ENCODE measurements at places on chromosomes 4 and X.

DNA sequence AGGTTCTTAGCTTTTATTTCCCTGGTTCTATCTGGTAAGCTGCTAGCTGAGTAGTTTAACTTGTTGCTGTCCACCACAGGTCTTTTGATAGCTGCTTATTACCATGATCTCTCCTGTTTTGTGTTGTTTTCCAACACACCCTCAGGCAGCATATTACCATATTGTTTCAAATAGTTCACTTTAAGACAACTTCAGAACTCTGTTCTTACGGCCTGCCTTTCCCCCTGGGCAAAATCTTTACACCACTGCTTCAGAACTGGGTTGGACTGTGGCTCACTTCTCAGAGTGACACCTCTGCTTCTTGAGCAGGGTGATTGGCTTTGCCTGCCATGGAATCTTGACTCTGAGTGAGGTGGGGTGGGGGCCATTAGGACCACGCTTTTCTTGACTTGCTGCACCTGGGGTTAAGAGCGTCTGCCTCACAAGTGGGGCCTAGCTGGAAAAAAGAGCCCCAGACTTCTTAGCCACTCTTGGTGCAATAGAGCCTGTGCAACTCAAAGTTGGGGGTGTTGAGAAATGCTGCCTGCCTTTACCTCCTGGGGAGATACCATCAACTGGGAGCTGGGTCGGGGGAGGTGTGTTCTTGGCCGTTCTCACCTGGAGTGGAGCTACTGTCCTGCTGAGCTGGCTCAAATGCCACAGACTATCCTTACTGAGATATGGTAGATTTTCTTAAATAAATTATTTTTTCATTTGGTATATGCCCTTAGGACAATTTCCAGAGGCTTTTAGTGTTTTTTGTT is 23.4 kb downstream of the USP9X start:
- DNase-seq: no peak

DNA sequence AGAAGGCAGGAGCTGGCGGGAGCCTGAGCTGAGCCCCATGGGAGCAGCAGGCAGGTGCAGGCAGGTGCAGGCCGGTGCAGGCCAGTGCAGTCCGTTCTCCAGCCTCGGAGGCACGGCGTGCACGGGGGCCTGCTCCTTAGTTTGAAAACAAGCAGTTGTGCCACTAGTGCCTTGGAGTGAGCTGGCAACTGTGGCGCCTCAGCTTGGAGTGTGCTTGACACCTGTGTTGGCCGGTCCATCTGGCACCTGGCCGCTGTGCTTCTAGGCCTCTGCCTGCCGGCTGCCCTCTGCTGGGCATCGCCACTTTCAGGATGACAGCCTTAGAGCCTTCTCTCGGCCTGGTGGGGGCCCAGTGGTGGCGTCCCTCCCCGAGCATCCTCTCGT is 47.9 kb downstream of the RGS12 start:
- DNase-seq: no peak

DNA sequence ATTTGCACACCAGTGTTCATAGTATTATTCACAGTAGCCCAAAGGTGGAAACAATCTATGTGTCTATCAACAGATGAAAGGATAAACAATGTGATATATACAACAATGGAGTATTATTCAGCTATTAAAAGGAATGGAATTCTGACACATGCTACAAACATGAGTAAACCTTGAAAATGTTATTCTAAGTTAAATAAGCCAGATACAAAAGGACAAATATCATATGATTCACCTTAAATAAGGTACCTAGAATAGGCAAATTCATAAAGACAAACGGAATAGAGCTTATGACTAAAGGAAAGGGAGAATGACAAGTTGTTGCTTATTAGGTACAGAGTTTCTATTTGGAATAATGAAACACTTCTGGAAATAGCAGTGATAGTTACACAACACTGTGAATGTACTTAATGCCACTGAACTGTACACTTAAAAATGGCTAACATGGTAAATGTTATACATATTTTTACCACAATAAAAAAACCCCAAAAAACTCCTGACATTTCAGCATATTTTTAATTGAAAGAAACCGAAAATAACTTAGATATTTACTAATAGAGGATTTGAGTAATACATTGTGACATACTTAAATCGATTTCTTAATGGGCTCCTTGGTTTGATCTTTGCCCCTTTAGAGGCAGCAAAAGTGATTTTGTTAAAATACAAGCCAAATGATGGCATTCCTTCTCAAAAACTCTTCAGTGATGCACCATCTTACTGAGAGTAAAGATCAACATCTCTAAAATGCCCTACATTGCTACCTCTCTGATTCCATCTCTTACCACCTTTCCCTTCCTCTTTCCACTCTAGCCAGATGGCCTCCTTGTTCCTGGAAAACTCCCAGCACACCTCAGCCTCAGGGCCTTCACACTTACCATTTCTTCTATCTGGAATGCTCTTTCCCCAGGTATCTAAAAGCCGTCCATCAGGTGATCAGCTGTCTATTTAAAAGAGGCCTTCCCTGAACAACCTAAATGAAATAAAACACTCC is 8.6 kb upstream of the CYP2U1 start:
- no peak for DNase-seq

DNA sequence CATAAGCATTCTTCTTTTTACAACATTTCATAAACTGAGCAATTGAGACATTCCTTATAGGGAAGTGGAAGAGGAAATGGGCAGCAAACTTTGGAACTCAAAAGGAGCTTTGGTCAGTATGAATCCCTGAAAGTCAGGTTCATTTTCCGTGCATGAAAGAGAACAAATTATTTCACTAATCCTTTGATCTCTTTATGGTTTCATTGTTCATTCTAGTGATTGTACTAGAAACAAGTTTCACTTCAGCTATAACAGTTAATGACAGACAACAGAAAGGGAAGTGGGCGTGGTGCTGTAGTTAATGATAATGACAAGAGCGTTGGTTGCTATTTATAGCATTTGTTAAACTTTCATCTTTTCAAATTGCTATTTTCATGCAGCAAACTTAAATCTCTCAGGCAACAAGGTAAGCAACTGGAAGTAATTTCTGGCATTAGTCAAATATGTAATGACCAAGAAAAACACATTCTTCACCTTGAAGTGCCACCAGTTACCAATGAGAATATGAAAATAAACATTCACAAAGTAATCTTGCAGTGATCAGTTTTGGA is 98.4 kb downstream of the AREG start:
- DNase-seq: no peak

GRCh38 chr4:1412376-1413203 is 6.3 kb upstream of the NKX1-1 start:
- no peak for DNase-seq

DNA sequence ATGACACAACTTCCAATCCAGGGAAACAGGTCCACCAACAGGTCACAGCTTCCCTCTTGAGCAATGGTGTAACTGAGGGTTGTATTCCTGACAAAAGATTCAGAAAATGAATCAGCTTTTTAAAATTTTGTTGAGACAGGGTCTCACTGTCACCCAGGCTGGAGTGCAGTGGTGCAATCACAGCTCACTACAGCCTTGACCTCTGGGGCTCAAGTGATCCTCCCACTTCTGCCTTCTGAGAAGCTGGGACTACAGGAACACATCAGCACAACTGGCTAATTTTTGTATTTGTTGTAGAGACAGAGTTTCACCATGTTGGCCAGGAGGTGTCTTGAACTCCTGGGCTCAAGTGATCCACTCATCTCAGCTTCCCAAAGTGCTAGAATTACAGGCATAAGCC is 43.7 kb downstream of the SAT1 start:
- DNase-seq: no peak

DNA sequence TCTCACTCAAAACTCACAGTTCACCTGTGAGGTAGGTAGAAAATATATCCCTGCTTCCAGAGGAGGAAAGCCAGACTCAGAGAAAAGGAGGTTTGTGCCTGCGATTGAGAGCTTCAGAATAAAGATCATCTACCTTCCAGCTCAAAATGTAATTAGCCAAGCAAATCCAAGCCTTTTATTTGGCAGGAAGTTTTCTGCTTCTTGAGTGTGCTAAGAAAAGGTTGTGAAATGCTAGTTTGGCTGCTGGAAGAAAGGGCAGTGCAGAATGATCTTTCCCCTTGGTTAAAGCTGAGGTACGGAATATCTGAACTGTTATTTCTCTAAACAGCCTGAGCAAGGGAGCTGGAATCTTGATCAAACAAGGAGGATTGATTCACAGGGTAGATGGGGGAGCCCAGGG is 59.7 kb upstream of the VCX3B start:
- DNase-seq: no peak

- peak; percentile 87 for DNase-seq
These were observed 421 bp downstream of the MECP2 start for GRCh38 chrX:154097003-154097588.

- no peak for DNase-seq
These were observed 502 bp downstream of the HNRNPDL start for GRCh38 chr4:82429728-82430192.

GRCh38 chr4:96744676-96745075 is 904.8 kb downstream of the PDHA2 start:
- DNase-seq: no peak

DNA sequence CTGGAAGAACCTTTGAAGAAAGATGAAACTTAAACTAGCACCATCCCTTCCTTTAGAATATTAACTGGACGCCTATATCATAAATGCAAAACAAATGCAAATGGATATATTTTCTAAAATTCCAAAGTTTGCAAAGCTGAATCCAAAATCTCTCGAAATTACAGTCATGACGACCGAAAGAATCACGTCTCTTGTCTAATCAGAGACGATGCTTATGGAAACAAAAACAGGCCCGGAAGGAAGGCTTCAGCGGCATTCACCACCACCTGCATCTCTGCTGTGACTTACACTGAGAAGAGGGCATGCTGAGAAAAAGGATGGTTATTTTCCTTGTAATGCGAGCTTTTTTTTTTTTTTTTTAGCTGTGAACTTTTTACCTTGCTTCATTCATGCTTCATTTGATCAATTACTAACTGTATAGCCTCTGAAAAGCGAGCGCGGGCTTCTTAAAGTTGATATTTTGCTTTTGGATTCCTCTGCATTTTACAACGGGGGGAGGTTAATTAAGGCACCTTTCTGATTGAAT is 209.3 kb downstream of the SOWAHB start:
- no peak for DNase-seq

- DNase-seq: no peak
These were observed 353.9 kb downstream of the GPAT3 start for GRCh38 chr4:83889802-83890201.

GRCh38 chrX:16839219-16839851 is 30.8 kb downstream of the RBBP7 start:
- DNase-seq: no peak

GRCh38 chr4:183229397-183229796 is 90.7 kb downstream of the CLDN22 start:
- no peak for DNase-seq

GRCh38 chr4:87058356-87059073 is 123.7 kb downstream of the AFF1 start:
- no peak for DNase-seq

GRCh38 chr4:156298230-156298629 is 344.6 kb upstream of the CTSO start:
- peak; percentile 80 for DNase-seq

DNA sequence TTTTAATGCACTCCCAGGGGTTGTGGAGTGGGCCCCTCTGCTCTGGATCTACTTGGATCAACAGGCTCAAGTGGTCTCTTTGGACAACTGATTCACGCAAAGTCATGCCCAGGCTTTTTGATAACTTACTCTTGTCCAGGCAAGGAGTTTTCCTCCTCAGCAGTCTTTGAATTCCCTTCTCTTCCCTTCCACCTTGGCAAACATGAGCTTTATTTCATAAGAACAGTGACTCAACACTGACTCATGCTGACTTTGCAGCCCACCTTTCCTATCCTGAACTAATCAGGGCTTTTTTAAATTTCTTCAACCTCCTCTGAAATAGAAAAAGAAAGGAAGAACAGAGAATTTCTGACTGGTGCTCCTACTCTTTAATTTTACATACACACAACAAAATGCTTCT is 132.1 kb upstream of the LDB2 start:
- DNase-seq: peak; percentile 62

- DNase-seq: no peak
These were observed 4.7 kb upstream of the HELT start for GRCh38 chr4:185013417-185014125.

- DNase-seq: no peak
These were observed 68.2 kb downstream of the FAT4 start for GRCh38 chr4:125382995-125383394.

DNA sequence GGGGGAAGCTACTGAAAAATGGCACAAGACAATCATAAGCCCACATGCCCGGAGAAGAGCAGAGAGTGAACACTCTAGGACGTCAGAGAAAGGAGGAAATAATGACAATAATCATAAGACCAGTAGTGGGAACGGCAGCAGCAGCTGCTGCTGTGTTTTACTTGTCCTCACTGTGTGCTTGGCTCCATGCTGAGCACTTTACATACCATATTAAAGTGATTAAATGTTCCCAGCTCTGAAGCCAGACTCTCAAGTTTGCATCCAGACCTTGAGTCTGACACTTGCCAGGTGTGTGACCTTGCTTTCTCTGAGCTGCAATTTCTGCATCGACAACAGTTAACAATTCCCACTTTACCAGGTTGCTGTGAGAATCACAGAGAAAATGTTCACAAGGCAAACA is 255.4 kb downstream of the SPANXN1 start:
- DNase-seq: no peak

- DNase-seq: no peak
These were observed 278.0 kb upstream of the BOD1L1 start for GRCh38 chr4:13905543-13905942.

GRCh38 chr4:119246177-119246733 is 33.7 kb downstream of the USP53 start:
- DNase-seq: no peak

DNA sequence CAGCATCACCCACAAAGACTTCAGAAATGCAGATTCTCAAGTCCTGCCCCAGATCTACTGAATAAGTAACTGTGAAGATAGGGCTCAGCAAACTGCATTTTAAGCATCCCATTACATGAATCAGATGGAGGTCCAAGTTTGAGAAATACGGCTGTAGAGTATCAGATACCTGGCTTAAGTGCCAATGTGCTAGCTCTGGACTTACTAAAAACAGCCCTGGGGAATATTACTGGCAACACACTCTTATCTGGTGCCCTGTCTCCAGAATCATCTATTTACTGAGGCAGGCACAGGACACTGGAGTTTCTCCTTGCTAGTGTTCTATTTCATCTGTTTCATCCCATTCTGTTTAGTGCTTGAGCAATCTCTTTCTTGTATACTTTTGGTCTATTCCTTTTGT is 105.1 kb downstream of the SPOCK3 start:
- no peak for DNase-seq

GRCh38 chrX:115949900-115950822 is 220.4 kb upstream of the AGTR2 start:
- no peak for DNase-seq

GRCh38 chr4:4260185-4260751 is 12.2 kb upstream of the TMEM128 start:
- DNase-seq: peak; percentile 81

DNA sequence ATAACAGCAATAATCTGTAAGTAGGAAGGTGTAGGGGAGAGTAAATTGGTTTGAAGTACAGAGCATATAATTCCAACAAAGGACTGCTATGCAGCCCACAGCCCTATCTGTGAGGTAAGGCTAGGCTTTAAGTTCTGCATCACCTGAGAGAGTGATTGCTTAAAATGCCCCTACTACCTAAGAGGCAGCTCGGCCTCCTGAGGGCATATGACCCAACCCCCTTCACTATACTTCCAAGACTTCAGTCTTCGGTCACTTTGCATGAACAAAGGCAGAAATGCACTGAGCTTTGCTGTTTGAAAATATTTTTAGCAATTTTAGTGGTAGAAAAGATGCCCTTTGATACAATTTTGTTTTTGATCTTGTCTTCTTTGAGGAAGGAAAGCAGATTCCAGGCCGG is 4.9 kb upstream of the DDX3X start:
- DNase-seq: no peak

- no peak for DNase-seq
These were observed 1709.4 kb downstream of the ARAP2 start for GRCh38 chr4:34534916-34535315.
